GM04503 (cell line): ENCODE measurements at places on chromosomes 3 and 15.

DNA sequence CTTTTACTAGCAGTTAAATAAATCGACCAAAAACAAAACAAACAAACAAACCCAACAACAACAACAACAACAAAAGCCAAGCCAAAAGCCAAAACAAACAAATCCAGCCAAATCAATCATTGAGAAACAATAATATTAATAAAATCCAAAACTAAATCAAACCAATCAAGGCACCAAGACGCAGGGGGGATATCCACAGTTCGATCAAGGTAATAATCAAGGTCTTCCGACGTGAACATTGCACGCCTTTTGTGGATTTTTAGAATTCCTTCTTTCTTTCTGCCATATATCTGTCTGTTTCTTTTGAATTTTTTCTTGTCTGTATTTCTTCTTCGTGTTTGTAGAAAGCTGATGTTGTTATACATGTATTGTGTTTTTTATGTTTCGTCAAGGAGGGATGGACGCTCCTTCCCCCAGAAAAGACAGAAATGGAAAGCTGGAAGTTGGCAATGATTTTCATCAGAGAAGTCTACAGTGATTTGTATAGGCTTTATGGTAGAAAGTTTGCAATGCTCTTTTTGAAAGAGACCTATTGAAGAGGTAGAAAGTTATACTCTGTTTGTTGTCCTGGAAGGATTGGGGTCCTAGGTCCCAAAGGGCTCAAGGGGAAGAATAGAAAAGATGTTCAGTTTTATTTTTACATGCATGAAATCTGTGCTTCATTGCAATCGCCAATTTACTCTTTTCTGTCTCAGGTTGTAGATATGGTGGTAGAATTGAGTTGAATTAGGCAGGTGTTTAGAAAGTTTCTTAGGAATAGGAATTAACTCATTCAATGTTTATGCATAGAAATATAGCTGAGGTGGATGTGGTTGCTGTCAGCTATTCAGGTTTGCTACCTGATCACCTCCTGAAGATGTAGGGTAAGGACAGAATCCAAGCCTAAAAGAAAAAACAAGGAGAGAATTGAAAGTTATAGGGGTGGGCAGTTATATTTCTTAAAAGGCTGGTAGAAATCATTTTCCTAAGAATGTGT lies 1.2 kb downstream of the ARPP21 start:
- no peak for DNase-seq

DNA sequence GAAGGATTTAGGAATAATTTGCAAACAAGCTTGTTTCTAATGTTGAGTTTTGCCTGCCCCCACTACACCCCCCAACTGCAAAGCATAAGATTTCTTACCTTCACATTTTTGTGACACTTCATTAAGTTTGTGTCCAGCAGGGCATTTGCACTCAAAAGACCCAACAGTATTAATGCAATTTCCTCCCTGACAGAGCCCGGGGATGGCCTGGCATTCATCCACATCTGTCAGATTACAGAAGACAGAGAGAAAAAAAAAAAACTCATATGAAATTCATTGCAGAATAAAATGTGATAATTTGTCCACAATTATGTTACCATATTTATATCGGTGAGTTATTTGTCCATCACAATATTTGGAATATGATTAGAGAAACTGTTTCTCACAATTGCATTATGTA lies 111.5 kb downstream of the FBN1 start:
- DNase-seq: no peak

DNA sequence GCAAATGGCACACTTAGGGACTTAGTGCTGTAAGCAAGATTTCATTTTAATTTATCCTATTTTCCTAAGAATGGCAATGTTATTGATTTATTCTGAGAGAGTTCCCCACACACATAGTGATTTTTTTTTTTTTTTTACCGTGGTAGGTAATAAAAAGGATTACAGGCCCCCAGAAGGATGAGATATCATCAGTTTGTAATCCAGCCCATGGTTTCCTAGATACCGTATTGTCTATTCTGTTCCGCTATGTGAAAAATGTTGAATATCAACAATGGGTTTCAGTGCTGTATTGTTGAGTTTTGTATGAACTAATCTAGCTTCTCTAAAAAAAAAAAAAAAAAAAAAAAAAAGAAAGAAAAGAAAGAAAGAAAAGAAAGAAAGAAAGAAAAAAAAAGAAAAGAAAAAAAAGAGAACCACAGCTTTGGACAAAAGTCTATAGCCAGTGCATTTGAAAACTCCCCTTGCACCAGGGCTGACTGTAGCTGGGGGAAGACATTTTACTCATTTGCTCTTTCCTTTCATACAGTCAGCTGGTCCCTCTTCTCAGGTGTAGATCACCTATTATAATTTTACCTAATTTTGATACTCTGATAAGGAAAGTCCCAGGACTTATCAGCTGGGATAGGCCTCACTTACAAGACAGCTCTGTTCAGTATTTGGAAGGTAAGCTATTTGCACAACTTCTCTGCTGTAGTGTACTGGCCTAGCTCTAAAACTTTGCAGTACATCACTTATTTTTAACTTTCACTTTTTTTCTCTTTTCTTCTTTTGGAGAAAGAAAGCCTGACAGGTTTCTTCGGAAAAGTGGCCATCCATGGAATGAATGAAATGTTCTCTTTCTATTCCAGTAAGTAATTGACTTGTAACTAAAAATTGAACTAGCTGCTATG lies 101.4 kb upstream of the SOX2 start:
- DNase-seq: no peak

GRCh38 chr3:185693985-185694653 lies 108.0 kb downstream of the SENP2 start:
- peak; percentile 55 for DNase-seq

DNA sequence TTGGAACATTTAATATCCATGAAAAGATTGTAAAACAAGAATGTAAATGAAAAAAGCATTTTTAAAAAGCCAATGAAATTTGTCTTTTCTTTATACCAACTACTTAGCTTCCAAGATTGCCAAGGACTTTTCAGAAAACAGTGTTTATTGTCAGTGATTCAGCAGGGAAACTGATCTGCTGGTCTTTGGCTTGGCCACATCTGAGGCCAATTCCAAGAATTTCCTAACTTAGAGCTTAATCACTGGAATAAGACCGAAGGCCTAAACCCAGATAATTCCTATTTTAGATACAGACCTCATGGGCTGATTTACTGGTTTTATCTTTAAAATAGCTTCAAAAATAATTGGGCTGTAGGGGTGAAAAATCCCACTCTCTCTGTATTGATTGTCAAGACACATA lies 260.5 kb upstream of the RORA start:
- no peak for DNase-seq

DNA sequence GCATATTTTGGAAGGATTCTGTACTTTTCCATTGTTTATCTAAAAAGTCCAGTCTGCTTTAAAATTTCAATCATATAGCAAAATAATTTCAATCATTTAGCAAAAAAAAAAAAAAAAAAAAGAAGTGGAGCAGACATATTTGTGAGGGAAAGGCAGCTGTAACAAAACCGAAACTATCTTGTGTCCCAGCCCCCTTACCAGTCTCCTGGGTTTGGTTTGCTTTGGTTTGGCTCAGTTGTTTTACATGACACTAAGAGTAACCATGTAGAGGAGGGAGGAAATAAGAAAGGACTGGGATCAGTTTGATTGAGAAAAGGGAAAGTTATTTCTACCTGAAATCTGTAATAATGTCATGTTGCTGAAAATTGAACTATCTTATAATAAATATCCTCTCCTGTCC lies 158.8 kb upstream of the GADL1 start:
- DNase-seq: no peak

DNA sequence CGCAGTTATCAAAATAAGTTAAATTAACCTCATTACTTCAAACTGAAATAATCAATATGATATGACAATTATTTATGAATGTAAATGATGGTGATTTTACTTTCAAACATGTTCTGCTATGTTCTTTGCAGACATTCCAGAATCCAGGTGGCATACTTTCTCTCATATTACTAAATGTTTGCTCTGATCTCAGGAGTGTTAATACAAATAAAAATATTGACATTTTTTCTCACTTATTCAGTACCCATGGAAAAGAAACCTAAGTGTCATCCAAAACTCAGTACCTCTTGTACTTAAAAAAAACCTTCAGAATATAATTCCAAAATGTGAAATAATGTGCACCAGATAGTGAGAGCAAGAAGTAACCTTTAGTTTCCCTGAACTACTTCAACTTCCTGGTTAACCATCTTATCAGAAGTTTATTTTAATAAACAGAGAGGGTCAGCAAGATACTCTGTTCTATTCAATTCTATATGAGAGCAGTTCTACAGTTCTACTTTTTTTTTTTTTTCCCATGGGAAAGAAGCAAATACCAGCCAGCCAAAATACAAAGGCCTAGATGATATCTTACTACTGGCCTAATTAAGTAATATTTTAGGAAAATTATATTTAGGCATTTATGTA lies 494.1 kb downstream of the MECOM start:
- no peak for DNase-seq

DNA sequence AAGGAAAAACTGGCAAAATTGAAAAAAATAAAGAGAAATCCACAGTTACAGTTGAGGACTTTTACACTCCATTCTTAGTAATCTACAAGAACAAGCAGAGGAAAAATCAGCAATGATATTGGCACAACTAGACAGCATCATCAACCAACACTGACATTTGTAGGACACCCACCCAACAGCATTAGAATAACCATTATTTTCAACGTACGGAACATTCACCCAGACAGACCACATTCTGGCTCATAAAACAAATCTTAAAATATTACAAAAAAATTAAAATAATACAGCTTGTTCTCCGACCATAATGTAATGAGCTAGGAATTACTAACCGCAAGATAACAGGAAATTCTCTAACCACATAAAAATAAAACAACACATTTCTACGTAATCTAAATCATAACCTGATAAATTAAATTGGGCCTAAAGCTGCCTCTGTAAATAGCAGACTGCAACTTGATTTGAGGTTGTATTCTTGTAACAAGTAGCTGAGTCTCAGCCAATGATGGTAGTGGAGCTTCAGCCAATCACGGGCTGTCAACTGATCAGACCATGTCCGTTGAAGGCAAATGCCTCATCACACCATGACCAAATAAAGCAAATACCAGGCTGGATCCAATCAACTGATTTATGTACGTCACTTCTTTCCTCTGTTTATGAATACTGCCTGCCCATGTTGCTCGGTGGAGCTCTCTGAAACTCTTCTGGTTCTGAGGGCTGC lies 9.2 kb downstream of the PLSCR4 start:
- no peak for DNase-seq

GRCh38 chr3:66195347-66195783 lies 25.4 kb upstream of the SLC25A26 start:
- DNase-seq: peak; percentile 7

- no peak for DNase-seq
Observed at GRCh38 chr3:138375447-138375846, 27.1 kb downstream of the MRAS start.

DNA sequence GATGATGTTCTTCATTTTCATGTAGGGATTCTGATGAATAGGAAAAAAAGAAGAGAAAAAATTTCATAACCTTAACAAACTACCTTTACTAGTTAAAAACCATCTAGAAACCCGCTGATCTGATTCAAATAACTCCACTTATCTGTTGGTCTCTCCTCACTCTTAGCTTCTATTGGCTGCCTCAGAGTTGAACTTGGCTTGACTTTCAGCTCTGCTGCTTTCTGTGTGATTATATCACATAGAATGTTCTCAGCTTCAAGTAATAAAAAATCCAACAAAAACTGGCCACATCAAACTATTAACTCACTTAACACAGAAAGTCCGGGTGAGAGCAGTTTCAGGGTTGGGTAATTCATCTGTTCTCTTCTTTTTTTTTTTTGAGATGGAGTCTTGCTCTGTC lies 126.8 kb upstream of the RASGRP1 start:
- DNase-seq: no peak

DNA sequence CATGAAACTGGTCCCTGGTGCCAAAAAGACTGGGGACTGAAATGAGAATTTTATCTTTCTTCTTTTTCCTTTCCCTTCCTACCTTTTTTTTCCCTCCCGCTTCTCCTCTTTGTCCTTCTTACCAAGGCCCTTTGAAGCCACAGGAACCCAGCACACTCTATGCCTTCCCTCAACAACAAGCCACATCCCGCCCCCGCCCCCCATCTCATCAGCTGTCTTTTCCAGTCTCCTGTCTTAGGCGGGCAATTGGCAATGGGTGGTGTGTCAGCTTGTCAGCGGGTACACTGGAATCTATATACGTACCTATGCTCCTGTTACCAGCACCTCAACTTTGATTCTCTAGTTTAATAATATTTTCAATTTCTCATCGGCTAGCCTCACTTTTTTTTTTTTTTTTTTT lies 56.3 kb upstream of the CHD2 start:
- no peak for DNase-seq

- no peak for DNase-seq
Observed at GRCh38 chr3:100131241-100131640, 16.9 kb upstream of the FILIP1L start.

GRCh38 chr15:85281293-85281882 lies 99.0 kb upstream of the AKAP13 start:
- DNase-seq: no peak

DNA sequence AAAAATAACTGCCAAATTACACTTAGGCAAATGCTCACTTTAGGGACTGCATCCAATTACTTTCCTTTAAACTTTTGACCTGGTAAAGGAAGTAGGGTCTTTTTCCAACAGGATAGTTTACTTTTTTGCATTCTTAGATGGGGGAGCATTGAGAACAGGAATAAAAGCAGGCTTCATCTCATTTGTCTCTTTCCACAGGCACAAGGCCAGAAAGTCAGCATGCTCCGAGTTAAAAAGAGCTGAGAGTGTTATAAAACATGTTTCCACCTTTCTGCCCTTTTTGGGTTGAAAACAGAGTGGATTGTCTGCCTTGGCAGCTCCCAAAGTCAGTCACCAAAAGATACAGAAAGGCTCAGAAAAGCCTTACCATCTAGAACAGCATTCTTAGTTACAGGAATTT lies 404.9 kb upstream of the ALCAM start:
- no peak for DNase-seq

DNA sequence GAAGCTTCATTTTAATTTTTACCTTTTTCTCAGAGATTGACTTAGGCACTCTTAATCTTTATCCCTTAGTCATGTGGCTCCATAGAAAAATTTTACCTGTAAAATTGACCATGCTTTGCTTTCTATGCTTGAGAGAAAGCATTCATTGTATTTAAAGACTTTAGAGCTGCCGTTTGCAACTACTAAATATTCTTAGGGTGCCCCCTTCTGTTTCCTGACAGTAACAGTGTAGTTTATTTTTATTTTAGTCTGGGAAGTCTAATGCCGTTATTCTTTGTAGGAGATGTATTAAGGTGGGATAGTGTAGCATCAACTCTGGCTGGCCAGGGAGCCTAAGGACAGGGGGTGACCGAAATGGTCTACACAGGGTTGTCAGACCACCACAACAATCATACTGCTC lies 84.5 kb upstream of the SYNPR start:
- peak; percentile 1 for DNase-seq

GRCh38 chr15:60259469-60259868 lies 138.3 kb downstream of the ANXA2 start:
- DNase-seq: no peak

GRCh38 chr3:56488812-56489600 lies 20.7 kb upstream of the ERC2 start:
- no peak for DNase-seq

- no peak for DNase-seq
Observed at GRCh38 chr3:112634786-112635541, 6.0 kb downstream of the CCDC80 start.

GRCh38 chr3:31462050-31462569 lies 70.6 kb upstream of the STT3B start:
- DNase-seq: no peak

- no peak for DNase-seq
Observed at GRCh38 chr3:125271127-125271526, 58.6 kb upstream of the SLC12A8 start.
